ENCODE measurements at places on chromosomes 13 and 19.

DNA sequence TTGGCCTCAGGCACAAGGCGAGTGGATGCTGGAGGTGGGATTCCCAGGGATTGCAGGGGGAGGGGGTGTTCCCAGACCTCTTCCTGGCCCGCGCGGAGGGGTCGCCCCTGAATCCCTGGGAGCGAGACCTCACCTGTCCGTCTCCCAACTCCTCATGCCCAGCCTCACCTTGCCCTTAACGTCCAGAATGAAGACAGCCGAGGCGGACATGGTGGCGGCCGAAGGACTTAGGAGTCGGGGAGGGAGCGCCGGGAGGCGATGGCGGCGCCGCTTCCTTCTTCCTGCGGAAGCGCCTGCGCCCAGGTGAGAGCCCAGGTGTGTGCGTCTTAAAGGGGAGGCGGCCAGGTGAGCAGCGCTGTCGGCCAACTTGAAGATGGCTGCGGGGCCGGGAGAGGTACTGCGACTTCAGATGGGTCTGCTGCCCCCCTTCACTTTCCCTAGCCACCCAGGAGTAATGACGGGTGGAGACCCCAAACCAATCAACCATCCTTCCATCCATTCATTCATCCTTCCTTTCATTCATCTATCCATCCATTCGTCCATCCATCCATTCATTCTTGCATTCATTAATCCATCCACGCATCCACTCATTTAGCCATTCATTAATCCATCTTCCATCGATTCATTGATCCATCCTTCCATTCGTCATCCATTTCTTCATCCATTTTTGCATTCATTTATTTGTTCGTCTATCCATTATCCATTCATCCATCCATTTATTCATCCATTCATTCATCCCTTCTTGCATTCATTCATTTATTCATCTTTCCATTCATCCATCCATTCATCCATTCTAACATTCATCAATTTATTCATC lies at the start of gene AP1M2:
Gene AP1M2 (minus strand): TSS at position 291 of the 817 bp plus-strand sequence. CDS start 81 bp downstream, at position 210.
- no peak for DNase-seq

- no peak for DNase-seq
Measured at GRCh38 chr13:95585867-95586266, 33.3 kb downstream of the CLDN10 start.

DNA sequence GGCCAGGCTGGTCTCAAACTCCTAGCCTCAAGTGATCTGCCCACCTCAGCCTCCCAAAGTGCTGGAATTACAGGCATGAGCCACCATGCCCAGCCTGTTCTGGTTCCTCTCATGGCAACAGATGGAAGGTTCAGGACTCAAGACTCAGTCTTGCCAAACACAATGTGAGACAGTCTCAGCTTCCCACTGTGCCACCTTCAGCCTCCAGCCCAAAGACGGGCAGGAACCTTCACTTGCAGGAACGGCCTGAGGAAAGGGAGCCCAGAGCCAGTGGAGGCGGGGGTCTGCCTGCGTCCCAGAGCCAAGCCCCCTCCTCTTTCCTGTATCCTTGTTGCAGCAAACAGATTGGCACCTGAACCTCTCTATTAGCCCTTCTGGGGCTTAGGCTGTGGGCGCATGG lies 2.9 kb upstream of the CHST8 start:
- DNase-seq, result no peak

- no peak for DNase-seq
Measured at GRCh38 chr13:43273362-43273761, 250.0 kb downstream of the DNAJC15 start.

GRCh38 chr19:41548954-41549688 lies 26.8 kb upstream of the CEACAM21 start:
- no peak for DNase-seq

DNA sequence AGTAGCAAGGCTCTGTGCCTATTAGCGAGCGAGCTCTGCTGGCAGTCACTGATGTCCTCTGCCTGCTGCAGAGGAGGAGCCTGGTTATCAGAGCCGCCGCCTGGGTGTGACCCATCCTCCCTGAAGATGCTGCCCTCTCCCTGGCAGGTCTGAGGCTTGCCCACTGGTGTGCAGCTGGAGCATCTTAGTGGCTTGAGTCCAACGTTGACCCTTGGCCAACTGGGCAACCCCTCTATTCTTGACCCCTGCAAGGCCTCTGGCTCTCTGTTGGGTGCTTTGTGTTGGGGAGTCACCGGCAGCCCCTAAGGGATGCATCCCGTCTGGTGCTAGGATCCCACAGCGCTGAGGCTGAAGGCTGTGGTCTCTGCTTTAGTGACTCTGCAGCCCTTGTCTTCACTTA lies 277.9 kb upstream of the SOX1 start:
- DNase-seq, result no peak

- DNase-seq, result no peak
Measured at GRCh38 chr19:40363069-40363468, 14.6 kb downstream of the PLD3 start.

GRCh38 chr19:51735759-51736449 lies 12.1 kb upstream of the HAS1 start:
- DNase-seq, result no peak

DNA sequence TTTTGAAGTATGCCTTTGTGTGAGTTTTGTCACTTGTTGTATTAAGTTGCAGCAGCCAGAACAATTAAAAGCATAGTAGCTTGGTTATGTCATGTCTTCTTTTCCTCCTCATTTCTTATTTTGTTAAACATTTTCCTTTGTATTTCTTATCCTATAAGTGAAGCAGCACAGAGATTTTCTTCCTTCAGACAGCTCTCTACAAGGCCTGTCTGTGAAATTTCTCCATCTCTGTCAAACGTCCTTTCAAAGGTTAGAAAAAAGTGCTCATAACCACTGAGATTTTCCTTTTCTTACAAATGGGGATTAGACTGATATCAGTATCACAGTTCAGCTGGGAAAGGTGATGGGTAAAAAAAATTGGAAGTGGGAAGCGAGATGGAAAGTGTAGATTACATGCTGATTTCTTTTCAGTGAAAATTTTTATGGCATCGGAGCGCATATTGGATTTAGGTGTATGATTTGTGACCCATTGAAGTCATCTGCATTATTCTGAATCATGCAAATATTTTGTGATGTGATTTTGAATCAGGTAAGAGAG lies 71.7 kb downstream of the GPC5 start:
- DNase-seq, result no peak

DNA sequence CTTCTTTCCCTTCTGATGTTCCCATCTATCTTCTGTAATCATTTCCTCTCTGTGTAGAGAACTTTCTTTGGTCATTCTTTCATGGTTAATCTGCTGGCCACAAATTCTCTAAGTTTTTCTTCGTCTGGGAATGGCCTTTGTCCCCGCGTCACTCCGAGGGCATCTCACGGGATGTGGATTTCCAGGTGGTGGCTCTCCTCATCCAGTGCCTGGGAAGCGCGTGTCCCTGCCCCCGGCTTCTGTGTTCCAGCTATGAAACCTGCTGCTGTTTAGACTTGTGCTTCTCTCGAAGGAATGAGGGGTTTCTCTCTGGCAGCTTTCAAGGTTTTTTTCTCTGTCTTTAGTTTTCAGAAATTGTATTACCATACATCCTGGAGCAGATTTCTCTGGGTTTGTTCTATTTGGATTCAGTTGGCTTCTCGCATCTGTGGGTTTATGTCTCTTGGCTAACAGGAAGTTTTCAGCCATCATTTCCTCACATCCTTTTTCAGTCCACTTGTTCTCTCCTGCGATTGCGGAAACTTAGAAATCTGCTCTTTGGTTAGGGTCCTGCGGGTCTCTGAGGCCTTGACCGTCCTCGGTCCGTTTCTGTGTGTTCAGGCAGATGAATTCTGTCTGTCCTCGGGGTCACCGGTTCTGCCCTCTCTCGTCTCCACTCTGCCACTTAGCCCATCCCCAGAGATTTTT lies 36.9 kb upstream of the DCUN1D2 start:
- DNase-seq, result no peak

- DNase-seq, result no peak
Measured at GRCh38 chr19:20038358-20039202, 725 bp downstream of the ZNF682 start.

DNA sequence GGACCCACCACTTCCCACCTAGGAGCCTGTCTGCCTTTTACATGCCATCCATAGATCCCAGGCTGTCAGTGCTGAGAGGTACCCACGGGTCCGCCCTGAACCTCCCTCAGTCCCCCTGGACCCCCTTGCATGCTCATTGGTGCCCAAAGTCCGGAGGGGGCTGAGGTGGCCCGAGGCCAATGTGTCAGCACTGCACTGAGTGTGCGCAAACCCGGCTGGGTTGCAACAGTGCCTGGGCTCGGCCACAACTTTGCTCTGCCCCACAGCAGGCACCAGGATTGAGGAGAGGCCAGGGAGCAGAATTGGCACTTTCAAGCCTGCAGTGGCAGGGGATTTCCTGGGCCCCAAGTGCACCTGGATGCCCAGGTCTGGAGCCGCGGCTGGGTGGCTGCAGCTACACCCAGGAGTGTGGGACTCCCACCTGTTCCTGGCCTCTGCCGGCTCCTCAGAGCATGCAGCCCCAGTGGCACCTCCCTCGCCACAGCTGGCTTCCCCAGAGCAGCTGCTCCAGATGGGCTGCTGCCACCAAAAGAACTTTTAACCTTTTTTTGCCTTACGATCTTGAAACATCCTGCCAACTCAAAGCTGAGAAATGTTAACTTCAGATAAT lies 837.0 kb downstream of the SLITRK6 start:
- no peak for DNase-seq

- DNase-seq, result no peak
Measured at GRCh38 chr19:32570081-32570785, 10.8 kb upstream of the PDCD5 start.

DNA sequence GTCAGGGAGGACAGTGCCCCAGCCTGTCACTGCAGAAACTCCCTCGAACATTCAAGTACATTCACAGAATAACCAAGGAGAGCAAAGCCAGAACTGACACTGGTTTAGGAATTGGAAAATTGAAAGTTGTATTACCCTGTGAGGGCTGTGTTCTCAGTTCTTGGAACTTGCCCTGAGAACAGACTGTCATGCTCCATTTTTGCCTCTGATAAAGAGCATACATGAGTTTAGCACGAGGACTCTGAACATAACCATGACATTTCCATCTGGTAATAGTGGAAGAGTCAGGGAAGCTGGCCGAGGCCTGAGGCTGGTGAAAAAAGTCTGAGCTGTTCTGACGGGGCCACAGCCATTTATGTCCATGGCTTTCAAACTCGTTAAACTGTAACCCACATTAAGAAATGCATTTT lies 15.2 kb upstream of the SLC25A30 start:
- DNase-seq, result no peak

DNA sequence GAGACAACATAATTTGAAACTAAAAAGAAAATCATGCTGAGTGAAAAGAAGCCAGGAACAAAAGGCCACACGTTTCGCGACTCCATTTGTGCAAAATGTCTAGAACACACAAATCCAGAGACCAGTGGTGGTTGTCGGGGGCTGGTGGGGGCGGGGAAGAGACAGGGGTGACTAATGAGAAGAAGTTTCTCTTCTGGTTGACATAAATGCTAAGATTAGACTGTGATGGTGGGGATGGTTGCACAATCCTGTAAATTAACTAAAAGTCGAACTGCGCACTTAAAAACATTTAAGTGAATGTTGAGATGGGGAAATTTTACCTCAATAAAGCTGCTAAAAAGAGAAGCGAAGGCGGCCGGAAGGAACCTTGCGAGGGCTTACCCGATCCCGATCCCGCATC lies 7.1 kb downstream of the AKAP8 start:
- DNase-seq, result no peak

DNA sequence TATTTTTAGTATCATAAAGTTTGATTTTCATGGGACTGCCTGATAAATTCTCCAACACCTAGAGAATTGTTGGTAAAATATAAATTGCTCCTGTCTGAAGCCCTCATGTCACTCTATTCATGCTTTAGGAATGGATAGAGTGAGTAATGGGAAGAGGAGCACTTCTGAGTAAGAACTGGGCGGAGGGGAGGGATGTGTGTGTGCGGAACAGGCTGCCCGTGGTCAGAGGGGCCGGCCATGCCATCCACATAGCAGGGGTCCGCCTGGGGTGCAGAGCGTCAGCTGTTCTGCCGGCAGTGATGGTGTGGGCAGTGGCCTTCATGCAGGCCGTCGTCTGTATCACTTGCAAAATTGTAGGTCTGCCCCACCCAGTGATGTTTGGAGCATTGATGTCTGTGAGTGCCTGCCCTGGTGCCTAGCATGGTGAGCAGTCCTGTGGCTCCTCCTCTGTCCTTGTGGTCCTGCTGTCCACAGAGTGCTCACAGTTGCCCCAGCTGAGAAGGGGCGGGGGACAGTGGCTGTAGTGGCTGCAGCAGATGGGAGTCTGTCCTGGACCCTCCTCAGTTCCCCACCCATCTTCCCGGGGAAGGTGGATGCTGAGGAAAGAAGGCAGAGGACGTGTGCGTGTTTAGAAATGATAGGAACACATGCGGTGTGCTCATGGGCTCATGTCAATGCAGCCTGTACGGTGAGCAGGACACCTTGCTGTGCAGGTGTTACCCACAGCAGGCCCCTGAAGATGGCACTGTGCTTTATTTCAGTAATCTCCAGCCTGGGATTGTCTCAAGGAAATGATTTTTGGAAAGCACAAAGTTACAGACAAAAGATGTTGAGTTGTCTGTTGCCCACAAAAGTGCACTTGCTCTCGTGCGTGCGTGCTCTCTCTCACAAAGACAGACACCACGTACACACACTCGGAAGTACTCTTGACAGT lies 49.4 kb upstream of the TEX29 start:
- DNase-seq, result no peak

- no peak for DNase-seq
Measured at GRCh38 chr19:55336101-55336500, 3.6 kb upstream of the KMT5C start.
